GM23338 (cell line): ENCODE measurements at places on chromosomes 12 and 14.

GRCh38 chr12:104570174-104570907 is 113.6 kb downstream of the CHST11 start:
- no peak for DNase-seq

DNA sequence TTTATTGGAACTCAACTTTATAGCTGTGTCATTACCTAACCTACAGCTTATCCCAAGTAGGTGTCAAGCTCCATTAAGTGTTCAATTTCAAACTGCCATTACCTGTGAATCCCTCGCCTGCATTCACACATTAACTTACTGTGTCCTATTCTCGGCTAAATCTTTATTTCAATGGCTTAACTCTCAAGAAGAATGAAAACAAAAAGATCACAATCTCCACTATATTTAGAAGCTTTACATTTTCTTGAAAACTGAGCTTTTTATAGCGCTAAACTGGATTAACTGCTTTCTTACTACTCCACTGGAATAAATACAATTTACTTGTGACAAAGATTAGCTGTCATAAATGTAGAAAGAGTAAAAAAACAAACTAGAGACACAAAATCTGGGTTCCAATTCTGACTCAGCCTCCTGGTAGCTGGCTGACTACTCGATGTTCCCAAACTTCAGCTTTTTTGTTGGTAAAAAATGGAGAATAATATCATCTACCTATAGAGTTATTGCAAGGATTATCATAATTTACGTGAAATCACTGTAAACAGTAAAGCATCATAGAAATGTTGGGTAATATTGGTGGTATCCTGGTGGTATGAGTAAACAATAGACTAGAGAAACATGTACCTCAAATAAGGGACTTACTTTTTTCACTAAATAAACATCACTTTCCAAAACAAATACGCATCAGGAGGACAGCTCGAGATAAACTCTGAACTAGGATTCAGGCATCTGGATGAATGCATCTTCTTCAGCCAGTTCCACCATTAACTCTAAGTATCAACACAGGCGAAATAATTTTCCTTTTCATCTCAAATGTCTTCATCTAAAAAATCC is 1.7 kb downstream of the RALGAPA1 start:
- no peak for DNase-seq

GRCh38 chr12:89703768-89704167 is 4.9 kb downstream of the ATP2B1 start:
- DNase-seq, result no peak

- no peak for DNase-seq
Measured at GRCh38 chr14:67429510-67430205, 17.7 kb upstream of the PLEK2 start.

DNA sequence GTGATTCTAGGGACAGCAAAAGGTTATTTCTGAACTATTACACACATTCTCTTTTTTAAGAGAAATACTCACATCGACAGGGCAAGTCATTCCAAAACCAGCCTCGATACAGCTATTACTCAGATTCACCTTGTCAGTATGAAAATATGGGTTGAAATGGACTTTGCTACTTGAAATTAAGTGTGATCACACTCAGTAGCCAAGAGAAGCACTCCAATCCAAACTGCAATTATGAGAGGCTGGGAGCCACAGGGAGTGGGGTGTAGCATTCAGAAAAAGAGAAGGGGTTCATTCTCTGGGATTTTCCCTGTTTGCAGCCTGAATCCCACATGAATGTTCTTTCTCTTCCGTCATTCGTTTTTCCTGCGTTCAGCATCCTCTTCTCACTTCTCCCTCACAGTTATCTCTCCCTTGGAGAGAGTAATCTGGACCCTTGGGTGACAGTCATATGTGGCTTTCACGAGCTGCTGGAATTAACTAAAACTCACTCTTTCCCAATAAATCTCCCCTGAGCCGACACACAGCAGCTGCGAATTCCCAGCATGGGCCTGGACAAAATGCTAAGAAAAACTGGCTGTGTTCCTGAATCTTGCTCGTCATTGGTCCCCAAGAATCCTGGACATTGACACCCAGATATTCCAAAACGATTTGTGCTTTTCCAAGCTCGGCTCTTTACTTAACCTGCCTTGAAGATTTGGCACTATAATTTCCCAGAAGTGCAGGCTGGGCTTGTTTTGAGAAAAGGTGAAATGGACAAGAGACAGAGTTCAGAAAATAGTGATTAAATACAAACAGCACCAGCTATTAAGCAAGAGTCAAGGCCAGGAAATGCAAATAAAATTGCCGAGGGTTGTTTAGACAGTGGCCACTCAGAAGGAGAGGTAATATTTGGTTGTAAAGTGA is 199.5 kb upstream of the PLEKHG7 start:
- DNase-seq, result no peak

DNA sequence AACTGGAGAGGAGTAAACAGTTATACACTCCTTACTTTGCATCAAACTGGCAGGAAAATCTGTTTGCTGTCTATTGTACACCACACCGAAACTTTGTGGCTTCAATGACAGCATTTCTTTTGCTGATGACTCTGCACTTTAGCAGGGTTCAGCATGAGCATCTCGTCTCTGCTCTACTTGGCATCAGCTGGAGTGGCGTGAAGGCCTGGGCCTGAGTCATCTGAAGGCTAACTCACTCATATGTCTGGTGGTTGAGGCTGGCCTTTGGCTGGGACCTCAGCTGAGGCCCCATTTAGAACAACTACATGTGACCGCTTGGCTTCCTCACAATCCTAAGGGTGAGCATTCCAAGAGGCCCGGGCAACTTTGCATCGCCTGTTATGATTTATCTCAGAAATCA is 28.7 kb upstream of the REP15 start:
- no peak for DNase-seq

- no peak for DNase-seq
Measured at GRCh38 chr12:48263617-48264016, 60.5 kb upstream of the OR10AD1 start.

DNA sequence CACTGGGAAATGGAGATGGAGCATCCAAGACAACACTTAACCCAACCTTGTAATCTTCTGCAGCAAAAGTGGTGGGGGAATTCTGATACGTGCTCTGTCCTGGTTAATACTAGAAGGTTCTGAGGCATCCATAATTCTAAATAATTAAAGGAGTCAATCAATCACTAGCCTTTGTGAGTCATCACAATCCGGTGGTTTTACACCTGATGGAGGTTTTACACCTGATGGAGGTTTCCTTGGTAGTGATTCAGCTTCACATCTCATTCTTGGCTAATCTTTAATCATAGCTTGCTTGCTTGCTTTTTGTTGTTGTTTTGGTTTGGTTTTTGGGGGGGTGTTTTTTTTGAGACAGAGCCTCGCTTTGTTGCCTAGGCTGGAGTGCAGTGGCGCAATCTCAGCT is 343.4 kb downstream of the DPF3 start:
- no peak for DNase-seq

- DNase-seq, result no peak
Measured at GRCh38 chr12:11693601-11694000, 44.1 kb downstream of the ETV6 start.

- DNase-seq, result no peak
Measured at GRCh38 chr12:12823811-12824210, 10.7 kb downstream of the DDX47 start.
